Mesangial cell (primary cell): ENCODE measurements at places on chromosomes 11 and 22. TPM values are rescaled to one million over a fixed set of nuclear protein-coding genes. Genes with fewer than 3 reads are reported as not detected.

The KIAA1671 gene
- 7.2 and 20.0 TPM in 2 replicates for total RNA-seq

The KIRREL3 gene
- total RNA-seq, result 2.2 and 7.2 TPM in 2 replicates

The TEX54 gene
- not detected in 2 replicates for total RNA-seq

The FZD4 gene
- 2.4 and 11.0 TPM in 2 replicates for total RNA-seq

The TNNT3 gene
- total RNA-seq, result not detected in 2 replicates

The CD248 gene
- 1.8 and 5.1 TPM in 2 replicates for total RNA-seq

The TIMP3 gene
- 13.2 and 29.2 TPM in 2 replicates for total RNA-seq

The DEUP1 gene
- 0.16 TPM in 1 of 2 replicates, not detected in the other for total RNA-seq

The GALR3 gene
- not detected in 2 replicates for total RNA-seq

The SLC17A6 gene
- total RNA-seq, result not detected in 2 replicates
